COLO829 (cell line): ENCODE measurements at places on chromosomes 16 and 17.
A peak's percentile ranks its signal among the peaks of the same experiment; 100 is the strongest.

GRCh38 chr17:73625006-73625405 is 19.2 kb downstream of the SDK2 start:
- DNase-seq = no peak

GRCh38 chr16:71794943-71795342 is 13.7 kb downstream of the AP1G1 start:
- DNase-seq = no peak

DNA sequence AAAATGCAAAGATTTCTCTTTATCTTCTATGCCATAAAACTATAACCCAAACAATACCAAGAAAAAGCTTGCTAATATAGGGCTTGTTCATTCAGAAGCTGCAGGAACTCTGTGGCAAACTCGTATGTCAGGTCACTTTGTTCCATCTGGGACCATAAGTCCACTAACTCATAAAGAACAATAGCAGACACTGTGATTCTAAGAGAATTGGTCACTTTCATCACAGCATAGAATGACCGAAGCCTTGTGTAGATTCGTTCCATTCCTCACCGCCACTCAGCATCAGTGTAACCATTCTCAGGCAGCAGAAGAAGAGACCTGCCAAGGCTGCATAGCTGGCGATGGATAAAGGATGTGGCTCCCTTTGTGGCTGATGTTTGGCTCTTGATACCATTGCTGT is 30.3 kb upstream of the VAT1L start:
- DNase-seq = no peak

- DNase-seq = no peak
Measured at GRCh38 chr17:67573987-67574657, 143.6 kb upstream of the NOL11 start.

GRCh38 chr17:6551869-6552531 is 4.4 kb downstream of the PITPNM3 start:
- no peak for DNase-seq

- no peak for DNase-seq
Measured at GRCh38 chr16:89135166-89135565, 36.4 kb upstream of the CDH15 start.

GRCh38 chr17:62716834-62717588 is 89.5 kb downstream of the MRC2 start:
- no peak for DNase-seq

GRCh38 chr16:73068541-73069401 is 20.8 kb upstream of the ZFHX3 start:
- peak; percentile 76 for DNase-seq

DNA sequence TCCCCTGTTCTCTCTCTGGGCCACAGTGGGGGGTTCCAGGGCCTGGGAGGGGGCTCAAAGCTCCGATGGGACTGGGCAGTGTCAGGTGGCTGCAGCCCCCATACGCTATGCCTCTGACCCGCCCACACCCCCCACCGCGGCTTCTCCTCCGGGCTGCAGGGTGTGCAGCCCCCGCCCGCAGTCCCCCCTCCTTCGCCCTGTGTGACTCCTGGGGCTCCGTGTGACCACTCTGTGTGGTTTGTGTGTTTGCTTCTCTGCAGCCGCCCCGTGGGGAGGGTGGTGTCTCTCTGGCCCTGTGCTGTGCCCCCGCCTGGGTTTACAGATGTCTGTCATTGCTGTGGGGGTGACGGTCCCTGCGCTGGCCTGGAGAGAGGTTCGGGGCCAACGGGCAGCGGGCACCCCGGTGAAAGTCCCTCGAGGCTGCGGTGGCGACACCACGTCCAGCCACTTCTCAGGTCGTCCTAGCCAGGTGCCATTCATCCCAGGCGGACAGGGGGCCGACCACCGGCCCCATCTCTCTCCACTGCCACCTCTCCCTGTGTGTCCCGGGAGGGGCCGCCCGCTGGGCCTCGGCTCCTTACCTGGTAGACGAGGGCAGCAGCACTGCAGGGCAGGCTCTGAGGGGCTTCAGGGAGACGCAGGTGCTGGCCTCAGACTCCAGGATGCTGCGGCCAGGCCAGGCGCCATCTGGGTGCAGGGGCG is 5.5 kb downstream of the SSTR5 start:
- no peak for DNase-seq

GRCh38 chr16:79439901-79440300 is 160.6 kb downstream of the MAF start:
- no peak for DNase-seq
